Endodermal cell (in vitro differentiated cells): ENCODE measurements at places on chromosomes 2 and 18.

DNA sequence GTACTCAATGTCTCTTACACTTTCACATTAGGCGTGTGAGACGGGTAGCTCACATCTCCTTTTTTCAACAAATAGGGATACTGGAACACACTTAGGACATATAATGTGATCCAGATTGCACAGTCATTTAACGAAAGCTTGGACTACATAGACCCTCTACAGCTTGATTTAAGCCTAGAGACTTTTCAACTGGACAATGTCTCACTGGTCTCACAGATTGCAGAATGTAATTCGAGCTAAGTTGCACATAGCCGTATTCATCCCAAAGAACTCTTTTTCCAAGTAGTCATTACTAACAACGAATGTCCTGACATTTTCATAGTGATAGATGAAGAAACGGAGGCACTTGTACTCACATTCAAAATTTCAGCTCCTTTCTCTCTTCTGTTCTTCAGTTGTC is 612.1 kb downstream of the ZEB2 start:
- DNase-seq: no peak

DNA sequence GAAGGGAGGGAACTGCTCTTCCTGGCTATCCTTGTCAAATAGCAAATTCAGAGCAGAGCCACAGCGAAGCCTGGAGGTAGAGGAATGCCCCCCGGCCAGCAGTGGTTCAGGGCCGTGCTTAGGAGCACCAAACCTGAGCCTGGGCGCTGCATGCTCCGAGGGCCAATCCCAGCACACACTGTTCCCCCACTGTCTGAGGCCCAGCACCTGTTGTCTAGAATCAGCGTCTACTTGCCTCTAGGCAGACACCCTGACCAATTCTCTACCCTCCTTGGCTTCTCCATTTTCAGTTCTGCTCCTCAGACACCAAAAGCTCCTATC is 177.6 kb upstream of the PKDCC start:
- no peak for DNase-seq

- no peak for DNase-seq
These were observed 608.1 kb downstream of the LRP1B start for GRCh38 chr2:141522702-141523101.

DNA sequence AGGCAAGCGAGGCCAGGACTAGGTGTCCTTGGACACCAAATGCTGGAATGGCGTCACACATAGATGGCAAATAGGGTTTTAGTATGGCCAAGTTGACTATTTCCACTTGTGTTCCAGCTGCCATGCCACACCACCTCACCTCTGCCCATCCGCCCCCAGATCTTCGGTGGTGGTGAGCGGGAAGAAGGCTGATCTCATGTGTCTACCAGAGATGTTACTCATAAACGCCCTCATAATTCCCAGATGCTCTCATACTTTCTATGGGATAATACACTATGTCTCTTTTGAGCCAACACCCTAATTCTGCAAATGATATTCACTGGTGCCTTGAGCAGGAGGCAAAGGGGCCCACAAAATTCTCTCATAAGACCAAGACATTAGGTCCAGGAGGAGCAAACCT is 281.1 kb upstream of the FN1 start:
- no peak for DNase-seq

DNA sequence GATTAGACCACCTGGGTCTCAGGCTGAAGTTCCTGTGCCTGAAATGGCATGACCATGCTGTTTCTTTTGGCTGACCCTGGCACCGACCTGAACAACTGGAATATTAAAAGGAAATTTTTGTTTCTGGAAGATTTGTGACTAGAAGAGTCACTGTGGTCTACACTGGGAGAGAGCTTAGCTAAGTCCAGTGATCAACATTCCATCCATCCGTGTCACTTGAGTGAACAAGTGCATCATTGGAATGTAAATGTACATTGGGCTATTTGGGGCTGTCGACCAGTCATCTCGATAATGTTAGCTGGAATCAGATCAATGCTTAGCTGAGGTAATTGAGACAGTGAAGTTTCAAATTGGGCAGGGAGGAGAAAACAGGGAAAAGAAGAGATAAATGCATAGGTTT is 95.4 kb upstream of the CCDC85A start:
- no peak for DNase-seq

GRCh38 chr2:227388537-227389011 is 825 bp upstream of the SCYGR1 start:
- no peak for DNase-seq

GRCh38 chr18:72160510-72161445 is 383.4 kb downstream of the CBLN2 start:
- no peak for DNase-seq

DNA sequence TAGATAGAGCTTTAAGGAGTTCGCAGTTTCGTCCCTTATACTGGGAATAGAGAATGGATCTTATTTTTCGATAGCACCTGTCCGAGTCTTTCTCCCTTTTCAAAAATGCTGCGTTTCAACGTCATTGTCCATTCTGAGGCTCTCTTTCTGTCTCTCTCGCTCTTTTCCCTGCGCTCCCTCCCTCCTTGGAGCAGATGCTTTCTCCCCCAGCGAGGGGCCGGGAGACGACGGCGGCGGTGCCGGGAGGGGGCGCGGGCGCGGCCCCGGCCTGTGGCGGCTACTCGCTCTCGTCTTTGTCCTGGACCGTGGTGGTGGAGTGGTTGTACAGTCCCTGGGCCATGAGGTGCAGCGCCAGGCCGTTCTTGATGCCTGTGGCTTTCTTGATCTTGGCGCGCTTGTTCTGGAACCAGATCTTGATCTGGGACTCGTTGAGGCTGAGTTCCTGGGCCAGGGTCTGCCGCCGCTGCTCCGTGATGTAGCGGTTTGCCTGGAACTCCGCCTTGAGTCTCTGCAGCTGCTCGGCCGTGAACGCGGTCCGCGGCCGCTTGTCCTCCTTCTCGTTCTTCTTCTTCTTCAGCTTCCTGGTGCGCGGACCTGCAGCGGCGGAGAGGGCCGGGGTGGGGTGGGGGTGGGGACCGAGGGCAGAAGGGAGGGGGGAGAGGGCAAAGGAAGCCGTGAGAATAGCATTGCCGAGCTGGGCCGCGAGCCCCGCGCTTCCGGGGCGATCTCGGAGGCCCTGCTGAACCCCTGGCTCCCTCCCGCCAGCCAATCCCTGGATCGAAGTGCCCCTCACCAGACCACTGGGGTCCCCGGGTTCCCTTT is 4.6 kb downstream of the EN1 start:
- DNase-seq: peak; percentile 79

DNA sequence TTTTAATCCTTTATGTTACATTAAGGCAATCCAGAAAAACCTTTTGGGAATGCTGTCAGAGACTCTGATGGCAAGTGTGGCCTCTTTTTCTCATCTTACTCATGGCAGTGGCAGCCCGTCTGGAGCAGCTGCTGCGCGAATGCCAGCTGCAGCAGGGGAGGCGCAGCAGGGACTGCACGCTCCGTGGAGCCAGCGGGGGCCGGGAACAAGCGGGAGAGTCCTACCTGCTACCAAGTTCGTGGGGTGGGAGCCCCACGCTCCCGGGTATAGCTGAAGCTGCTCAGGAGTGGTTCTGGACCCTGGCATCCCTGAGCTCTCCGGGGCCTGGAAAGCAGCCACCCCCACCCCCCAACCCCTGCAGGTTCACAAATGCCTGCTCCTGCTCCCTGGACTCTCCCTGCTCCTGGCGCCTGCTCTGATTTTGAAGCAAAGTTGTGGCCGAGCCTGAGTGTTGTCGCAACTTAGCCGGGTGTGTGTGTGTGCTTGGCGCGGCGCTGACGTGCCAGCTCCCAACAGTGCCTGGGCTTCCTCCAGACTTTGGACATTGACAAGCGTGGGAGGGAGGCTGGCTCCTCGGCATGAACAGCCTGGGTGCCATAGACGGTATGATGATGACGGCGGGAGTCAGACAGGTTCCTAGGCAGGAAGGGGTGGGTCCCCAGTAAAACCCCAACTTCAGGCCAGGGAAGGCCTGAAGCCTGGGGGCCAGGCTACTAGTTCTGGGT is 21.7 kb downstream of the TMX3 start:
- no peak for DNase-seq

DNA sequence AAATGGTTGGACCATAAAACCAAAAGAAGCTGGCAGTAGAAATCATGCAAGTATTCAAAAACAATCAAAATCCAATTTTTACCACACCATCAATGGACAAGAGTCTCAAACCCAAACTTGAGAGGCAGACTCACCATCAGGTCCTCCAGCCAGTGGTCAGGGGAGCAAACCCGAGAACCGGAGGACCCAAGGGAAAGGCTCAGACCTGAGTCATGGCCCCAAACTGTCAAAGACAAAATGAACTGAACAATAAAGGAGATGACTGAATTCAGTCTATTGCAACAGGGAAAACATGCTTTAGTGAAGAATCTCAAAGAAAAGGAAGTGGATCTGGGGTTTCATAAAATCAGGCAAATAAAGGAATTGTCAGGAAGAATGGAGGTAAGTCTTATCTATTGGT is 150.7 kb upstream of the MGAT5 start:
- DNase-seq: no peak

GRCh38 chr2:54574860-54575247 is 118.7 kb downstream of the SPTBN1 start:
- DNase-seq: no peak

- DNase-seq: no peak
These were observed 1.4 kb downstream of the SPR start for GRCh38 chr2:72888438-72889202.

GRCh38 chr18:44386401-44386800 is 294.3 kb upstream of the SETBP1 start:
- DNase-seq: no peak

DNA sequence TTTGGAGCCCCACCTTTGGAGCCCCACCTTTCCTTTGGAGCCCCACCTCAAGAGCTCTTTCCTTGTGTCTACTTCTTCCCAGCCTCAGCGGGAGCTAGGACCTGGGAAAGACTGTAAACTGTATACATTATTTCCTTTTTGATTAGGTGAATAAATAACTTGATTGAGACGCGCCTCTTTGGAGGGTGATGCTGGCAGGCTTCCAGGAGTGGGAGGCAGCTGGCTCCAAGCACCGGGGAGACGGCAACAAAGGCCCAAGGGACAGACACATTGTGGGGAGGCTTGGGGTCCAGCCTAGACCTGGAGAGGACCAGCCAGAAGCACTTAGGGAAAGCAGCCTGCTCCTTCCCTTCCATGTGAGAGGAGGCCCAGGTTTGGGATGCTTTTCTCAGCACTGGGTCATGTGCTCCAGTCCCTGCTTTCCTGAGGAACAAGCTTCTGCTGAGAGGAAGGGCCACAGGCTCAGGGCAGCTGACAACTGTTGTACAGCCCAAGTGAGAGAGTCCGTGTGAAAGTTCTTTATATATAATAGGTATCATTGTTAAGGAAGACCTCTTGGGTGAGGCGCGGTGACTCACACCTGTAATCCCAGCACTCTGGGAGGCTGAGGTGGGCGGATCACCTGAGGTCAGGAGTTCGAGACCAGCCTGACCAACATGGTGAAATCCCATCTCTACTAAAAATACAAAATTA is 297.2 kb upstream of the SLC14A2 start:
- no peak for DNase-seq

- DNase-seq: no peak
These were observed 418 bp downstream of the WDR75 start for GRCh38 chr2:189441709-189442074.
